H7 (cell line): ENCODE measurements at places on chromosomes 3 and 15. TPM values are rescaled to one million over a fixed set of nuclear protein-coding genes. Genes with fewer than 3 reads are reported as not detected.

- DNase-seq, result no peak
Observed at GRCh38 chr3:116877968-116878367, 168.4 kb downstream of the TUSC7 start.

GRCh38 chr15:51263726-51264125, 74.7 kb downstream of the CYP19A1 start:
- DNase-seq, result no peak

DNA sequence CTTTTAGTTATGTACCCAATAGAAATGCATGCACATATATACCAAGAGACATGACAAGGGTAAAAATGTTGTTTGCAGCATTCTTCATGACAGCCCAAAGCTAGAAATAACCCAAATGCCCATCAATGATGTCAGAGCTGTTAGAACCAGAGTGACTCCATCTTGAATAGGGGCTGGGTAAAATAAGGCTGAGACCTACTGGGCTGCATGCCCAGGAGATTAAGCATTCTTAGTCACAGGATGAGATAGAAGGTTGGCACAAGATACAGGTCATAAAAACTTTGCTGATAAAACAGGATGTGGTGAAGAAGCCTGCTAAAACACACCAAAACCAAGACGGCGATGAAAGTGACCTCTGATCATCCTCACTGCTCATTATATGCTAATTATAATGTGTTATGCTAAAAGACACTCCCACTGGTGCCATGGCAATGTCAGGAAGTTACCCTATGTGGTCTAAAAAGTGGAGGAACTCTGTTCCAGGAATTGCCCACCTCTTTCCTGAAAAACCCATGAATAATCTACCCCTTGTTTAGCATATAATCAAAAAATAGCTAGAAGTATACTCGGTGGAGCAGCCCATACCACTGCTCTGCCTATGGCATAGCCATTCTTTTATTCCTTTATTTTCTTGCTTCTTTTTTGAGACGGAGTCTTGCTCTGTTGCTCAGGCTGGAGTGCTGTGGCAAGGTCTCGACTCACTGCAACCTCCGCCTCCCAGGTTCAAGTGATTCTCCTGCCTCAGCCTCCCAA, 32.9 kb downstream of the ZBTB11 start:
- DNase-seq, result no peak

- DNase-seq, result no peak
Observed at GRCh38 chr3:133563186-133563591, 10.3 kb upstream of the CDV3 start.

DNA sequence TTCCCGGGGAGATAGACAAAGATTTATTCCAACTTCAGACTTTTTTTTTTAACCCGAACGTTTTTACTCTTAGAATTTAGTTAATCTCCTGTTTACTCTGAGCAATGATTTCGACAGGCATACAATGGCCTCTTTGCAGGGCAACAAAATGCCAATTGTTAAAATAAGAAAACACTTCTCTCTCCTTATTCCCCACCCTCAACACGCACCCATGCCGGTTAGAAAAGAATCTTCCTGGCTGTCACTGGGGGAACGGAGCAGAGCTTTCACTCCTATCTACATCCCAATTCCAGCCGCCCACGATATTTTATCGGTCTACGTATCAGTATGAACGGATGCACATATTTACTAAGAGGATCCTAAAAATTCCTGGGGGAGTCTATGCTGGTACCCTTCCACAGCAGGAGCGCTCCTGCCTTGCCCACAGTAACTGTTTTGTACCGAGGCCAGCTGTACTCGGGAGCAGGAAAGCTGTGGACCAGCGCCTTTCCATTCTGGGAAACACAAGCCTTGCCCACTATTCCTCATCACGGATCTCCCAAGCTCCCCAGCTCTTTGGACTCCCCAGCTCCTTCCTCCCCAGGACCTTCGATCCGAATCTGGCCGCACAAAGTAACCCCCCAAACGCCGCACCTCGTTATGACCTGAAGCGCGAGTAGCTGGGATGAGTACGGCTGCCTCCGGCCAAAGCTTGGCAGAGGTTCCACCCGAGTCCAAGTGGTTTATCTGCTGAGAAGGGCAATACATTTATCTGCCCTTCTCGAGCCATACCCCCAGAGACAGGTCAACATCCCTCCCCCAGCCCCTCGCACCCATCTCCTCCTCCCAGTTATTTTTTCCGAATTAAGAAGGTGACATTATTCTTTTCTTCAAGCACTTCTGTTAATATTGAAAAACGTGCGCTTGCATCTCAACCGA, 2.2 kb upstream of the FOXB1 start:
- no peak for DNase-seq

DNA sequence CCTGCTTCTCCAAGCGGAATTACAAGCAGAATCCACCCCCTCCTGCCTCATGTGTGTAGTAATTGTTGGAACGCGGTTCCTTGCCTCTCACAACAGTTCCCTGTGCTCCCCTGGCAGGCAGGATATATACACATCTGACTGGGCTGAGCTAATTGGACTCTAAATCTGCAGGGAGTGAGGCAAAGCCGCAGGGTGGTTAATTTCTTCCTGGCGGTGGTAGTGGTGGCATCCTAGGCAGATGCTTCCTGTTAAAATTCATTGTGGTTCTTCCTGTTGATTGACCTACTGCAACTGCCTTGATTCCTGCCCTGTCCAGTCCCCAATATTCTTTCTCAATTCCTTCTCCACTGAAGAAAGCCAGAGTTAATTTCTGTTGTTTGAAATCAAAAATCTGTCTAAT, 202.9 kb upstream of the PROK2 start:
- no peak for DNase-seq

DNA sequence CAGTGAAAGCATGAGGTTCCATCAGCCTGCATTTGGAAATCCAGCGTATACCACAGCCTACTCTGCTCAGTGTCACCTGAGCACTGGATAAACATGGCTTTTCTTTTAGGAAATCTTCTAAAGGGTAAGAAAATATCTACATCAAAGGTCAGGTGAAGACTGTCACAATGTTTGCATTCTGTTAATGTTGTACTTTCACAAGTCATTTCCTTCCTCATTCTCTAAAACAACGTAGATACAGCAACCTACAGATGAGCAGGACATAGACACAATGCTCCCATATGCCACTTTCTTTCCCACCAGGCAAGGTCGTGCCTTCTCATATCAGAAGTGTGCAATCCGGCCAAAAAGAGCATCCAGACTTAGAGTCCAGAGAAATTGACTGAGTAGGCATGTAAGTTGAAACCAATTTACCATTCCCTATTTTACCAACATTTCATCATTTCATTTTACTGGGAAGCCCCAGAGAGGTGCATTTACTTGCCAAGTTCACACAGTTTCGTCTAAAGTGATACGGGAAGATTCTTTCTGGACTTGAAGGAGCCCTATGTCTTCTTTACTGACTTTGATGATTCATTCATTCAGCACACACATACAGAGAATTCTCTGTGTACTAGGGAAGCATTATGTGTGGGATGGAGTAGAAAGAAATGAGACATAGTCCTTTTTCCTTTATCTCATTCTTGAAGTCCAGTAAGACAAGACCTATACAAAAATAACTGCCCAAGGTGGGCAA, 30.6 kb upstream of the LPP start:
- DNase-seq, result no peak

DNA sequence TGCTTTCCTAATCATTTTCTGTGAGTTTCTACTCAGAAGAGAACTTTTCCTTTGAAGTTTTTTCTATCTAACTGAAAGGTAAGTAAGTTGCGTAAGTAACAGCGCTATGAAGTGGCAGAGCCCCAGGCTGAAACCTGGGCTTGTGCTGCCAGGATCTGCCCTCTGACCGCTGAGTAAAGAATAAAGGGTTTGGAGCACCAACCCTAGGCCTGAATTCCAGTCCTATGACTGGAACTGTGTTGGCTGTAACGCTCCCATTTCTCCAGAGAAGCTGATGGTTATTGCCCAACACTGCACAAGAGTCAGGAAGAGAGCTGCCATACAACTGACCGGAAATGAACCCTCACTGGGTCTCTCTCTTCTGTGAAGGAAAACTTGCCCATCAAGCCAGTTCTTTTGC, 87.0 kb downstream of the FOXB1 start:
- DNase-seq, result no peak

DNA sequence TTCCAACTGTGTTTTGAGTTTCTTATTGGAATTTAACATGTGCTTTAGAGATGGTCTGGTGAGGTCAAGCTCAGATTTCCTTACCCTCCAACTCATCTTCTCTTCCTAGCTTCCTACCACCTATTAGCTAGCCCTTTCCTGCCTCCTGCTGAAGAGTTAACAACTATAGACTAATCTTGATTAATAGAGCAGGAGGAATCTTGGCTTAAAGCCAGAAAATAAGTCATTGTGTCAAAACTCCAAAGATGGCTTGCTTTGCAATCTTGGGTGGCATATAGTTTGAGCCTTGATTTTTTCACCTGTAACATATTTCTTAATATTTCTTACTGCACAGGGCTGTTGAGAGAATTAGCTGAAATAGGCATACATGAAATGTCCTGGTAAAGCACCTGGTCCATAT, 27.3 kb downstream of the BCL2L10 start:
- no peak for DNase-seq

GRCh38 chr3:187994221-187995042, 159.5 kb upstream of the LPP start:
- DNase-seq, result no peak

GRCh38 chr3:66889750-66890494, 108.2 kb upstream of the KBTBD8 start:
- no peak for DNase-seq

DNA sequence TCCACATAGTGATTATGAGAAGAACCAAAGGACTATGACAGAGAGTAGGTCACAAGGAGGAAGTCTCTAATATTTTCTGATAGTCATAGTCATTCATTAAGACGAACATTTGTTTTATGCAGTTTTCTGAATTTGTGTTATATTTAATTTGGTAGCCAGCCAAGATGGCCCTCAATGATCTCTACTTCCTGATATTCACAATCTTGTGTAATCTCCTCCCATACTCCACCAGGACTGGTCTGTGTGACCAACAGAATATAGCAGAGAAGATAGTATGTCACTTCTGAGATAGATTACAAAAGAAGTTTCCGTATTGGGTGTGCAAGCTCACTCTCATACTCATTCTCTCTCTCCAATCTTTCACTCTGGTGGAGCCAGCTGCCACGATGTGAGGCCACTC, 30.8 kb downstream of the HLTF start:
- no peak for DNase-seq

DNA sequence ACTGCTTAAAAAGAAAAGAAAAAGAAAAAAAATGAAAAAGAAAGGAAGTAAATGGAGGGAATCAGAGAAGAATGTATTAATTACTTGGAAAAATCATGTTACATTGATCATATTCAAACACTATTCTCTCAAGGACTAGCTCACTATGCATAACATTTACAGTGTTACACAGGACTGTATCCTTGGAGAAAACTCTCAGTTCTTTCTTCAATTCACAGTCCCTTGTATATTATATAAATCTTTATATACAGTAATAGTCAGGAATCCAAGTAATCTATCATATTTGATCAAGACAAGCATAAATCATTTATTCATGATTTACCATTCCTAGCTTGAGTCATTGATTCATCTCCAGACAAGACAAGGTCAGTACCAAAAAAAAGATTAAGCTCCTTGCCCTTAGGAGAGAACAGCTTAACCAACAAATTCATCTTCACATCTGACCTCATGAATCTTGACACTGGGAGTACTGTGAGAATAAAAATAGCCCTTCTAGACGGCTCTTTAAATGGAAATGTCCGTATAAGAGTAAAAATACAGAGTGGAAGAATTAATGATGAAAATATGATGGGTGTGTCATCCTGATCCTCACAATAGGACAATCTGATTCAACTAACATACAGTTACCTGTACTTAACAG, 980.4 kb downstream of the NAALADL2 start:
- no peak for DNase-seq

DNA sequence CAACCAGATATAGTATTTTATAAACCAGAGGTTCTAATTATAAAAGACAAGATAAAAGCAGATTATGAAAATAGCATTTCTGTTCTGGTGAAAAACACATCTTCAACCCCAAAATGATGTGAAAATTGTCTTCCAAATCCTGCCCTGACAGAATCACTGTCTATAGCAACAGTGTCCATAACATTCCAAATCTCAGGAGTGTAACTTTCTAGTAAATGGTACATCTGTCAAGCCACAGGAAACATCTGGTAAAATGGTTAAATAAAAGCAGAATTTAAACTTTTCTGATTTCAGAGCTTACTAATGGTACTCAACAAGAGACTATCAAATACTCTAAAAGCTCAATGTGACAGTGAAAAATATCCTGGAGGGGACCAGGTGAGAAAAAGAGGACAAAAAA, 60.5 kb downstream of the VGLL4 start:
- DNase-seq, result no peak

- peak; percentile 95 for DNase-seq
Observed at GRCh38 chr3:42539871-42540714, 37.6 kb downstream of the VIPR1 start.

DNA sequence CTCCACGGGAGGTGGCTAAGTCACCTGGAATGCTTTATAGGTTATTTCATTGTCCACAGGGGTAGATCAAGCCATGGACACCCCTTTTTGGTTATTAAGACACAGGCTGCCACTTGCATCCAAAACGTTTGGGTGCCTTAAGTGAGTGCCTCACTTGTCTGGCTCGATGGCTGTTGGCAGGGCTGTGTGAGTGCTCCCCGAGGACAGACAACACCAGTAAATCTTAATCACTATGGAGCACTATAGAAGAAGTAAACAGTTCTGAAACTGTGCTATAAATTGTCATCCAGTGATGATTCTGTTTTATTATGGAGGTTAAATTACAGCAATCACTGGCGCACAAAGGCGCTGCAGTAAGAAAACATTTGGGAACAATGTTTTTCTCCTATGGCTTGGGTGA, 215.5 kb downstream of the CACNA2D3 start:
- no peak for DNase-seq

GRCh38 chr3:35383719-35384555, 255.4 kb upstream of the ARPP21 start:
- no peak for DNase-seq

DNA sequence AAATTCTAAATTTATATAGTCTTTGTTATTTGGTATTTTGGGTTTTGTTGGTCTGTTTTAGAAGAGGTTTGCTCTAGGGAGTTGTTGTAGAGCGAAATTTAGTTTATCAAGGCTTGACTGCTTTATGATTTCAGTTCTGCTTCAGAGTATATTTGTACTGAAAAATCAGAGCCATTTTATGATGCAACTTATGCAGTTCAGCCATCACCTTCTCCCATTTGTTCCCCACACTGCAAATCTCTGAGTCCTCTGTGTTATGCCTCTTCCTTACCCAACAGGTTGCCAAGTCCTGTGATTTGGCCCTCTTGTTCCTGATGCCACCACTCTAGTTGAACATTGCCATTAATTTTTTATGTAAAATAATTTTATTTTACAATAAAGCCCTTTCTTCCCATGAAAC, 140.4 kb downstream of the ZNF609 start:
- no peak for DNase-seq

Gene GOLGA6B
- total RNA-seq, result 0.59 and 2.5 TPM in 2 replicates

Gene WDR72
- total RNA-seq, result 12.3 and 26.4 TPM in 2 replicates

Gene PCLAF
- 46.4 and 46.5 TPM in 2 replicates for total RNA-seq

Gene GOLIM4
- 19.1 and 33.2 TPM in 2 replicates for total RNA-seq

Gene C3orf52
- 9.7 and 11.3 TPM in 2 replicates for total RNA-seq

Gene MCCC1
- 20.5 and 25.2 TPM in 2 replicates for total RNA-seq

Gene A4GNT
- not detected in 2 replicates for total RNA-seq
